Suprapubic skin (tissue), 4 donors: ENCODE measurements at places on chromosomes 1 and 21.
A peak's percentile ranks its signal among the peaks of the same experiment; 100 is the strongest.

DNA sequence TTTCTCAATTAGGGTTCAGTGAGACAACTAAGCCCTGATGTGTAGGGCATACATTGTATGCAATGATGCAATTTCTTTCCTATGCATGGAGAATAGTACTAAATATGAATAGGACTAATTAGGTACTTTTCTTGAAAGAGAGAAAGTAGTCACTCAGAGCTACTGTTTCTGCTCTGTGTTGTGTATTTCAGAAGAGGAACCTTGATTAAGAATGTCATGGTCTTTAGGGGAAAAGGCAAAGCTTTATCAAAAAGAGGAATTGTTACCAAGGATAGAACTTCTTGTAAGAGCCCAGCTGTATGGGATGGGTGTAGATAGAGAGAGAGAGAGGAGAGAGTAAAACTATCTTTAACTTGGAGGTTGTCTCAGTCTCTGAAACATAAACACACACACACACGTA lies 49.1 kb downstream of the HLX start:
- DNase-seq: no peak

GRCh38 chr1:82923931-82924330 lies 1075.0 kb downstream of the TTLL7 start:
- no peak for DNase-seq

- peak; percentile 70 for DNase-seq
These were observed 22.7 kb downstream of the INAVA start for GRCh38 chr1:200917291-200917817.

DNA sequence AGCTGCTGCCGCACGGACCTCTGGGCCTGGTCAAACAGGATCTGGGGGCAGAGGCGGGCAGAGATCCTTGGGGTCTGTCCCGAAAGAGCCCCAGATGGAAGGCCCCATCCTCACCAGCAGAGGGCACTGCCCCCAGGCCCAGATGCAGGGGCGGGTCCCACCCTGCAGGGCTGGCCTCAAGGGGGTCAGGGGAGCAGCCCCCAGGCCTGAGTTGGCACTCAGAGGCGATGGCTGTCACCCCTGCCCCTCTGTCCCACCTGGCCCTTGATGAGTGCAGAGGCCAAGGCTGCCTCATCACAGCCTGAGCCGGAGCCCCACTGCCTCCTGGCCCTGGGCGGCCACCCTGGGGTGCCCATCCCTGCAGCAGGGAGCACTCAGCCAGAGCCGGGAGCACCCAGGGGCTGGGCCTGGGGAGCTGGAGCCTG lies 5.7 kb downstream of the ACAP3 start:
- DNase-seq: no peak
